ENCODE measurements at places on chromosomes 6 and 20.

- no peak for DNase-seq
Measured at GRCh38 chr6:11209369-11209768, 23.1 kb downstream of the NEDD9 start.

- DNase-seq, result no peak
Measured at GRCh38 chr20:15248618-15249395, 911.4 kb upstream of the FLRT3 start.

DNA sequence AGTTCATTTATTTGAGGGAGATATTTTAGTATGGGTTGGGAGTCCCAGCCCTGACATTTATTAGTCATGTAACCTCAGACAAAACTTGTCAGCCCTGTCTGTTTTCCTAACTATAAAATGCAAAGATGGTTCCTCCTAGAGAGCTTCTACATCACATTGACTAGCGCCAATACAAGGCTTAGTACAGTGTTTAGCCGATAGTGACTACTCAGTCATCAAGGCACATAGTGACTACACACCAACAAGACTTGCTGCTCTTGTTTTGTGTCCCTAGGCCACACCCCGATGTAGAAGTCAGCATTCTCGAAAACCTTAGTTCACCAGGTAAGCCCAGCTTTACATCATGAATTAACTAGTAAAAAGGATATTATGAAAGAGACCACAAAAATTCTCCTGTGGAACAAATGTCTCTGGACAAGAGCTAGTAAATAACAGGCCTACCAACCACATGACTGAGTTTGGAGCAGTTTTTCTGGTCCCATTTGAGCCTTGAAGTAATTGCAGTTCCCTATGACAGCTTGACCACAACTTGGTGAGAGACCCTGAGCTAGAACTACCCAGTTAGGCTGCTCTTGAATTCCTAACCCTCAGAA is 68.8 kb downstream of the PFDN4 start:
- no peak for DNase-seq

DNA sequence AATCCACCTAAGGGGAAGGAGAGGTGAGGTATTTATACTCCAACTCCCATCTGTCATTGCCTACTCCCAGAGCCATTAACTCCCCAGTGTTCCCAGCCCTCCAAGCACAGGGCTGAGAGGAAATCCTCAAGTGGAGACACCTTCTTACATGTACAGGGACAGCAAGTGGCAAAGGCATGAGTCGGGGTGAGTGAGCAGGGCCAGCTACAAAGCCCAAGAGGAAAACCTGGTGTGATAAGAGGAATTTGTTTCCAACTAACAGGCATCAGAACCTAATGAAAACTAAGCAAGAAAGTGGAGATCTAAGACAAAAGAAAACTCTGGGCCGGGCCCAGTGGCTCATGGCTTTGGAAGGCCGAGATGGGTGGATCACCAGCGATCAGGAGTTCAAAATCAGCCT is 70.0 kb upstream of the SRSF6 start:
- no peak for DNase-seq

DNA sequence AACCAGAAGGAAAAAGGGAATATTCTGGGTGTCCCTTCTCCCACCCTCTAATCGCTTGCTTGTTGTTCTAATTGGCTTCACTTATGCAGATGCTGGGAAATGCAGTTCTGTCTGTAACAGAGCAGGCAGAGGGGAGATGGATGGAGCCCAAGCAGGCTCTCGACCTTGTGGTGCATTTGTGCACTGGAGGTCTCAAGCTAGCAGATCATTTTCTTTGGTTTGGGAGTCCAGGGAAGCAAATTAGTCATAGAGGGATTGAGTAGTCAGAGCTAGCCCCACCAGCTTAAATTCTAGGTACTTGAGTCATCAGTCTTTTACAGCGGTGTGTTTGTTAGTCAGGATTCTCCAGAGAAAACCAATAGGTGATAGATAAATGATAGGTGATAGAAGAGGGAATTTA is 234.7 kb upstream of the ECI2 start:
- DNase-seq, result no peak

GRCh38 chr20:34736106-34736735 is 32.1 kb downstream of the TP53INP2 start:
- no peak for DNase-seq

- peak; percentile 87 for DNase-seq
Measured at GRCh38 chr6:108782179-108783041, 65.8 kb upstream of the ARMC2 start.

- no peak for DNase-seq
Measured at GRCh38 chr6:41182069-41183034, 18.6 kb downstream of the TREML2 start.

DNA sequence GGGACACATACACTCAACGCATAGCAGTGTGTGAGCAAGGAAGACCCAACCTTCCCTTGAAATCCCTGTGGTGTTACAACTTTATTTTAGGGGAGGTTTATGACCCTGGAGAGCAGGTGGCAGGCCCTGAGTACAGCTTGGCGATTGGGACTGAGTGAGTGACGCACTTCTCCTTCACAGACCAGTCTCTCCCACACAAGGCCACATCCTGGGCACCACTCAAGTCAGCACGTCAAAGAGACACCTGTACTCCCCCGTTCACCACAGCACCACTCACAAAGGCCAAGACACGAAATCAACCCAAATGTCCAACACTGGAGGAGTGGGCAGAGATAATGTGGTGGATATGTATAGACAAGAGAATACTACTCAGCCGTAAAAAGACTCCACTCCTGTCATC is 57.0 kb upstream of the FRMD1 start:
- no peak for DNase-seq

DNA sequence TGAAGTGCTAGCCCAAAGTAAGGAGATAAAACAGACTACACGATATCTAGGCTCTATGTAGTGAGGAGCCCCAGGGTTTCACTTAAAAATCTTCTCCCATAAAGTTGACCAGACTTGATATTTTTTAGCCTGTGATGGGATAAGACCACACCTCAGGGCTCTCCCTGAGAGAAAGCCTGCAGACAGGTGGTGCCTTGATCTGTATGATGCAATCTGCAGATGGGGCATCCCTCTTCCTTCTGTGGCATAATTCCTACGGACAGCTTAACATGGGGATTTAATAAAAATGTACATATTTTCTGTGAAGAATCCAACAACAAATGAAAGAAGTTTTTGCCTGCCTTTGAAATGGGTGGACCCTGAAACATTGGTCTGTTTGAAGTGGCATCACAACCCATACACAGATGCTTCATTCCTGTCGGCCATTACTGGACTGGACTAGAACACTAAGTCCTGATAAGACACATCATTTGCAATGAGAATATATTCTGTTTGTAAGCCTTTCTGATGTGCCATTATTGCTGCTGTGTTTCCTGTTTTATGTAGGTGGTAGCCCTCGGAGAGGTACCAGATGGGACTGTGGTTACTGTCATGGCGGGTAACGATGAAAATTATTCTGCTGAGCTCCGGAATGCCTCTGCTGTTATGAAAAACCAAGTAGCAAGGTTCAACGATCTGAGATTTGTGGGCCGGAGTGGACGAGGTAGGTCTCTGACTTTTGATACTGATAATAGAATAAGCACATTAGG is 53.8 kb upstream of the SUPT3H start:
- DNase-seq, result no peak

DNA sequence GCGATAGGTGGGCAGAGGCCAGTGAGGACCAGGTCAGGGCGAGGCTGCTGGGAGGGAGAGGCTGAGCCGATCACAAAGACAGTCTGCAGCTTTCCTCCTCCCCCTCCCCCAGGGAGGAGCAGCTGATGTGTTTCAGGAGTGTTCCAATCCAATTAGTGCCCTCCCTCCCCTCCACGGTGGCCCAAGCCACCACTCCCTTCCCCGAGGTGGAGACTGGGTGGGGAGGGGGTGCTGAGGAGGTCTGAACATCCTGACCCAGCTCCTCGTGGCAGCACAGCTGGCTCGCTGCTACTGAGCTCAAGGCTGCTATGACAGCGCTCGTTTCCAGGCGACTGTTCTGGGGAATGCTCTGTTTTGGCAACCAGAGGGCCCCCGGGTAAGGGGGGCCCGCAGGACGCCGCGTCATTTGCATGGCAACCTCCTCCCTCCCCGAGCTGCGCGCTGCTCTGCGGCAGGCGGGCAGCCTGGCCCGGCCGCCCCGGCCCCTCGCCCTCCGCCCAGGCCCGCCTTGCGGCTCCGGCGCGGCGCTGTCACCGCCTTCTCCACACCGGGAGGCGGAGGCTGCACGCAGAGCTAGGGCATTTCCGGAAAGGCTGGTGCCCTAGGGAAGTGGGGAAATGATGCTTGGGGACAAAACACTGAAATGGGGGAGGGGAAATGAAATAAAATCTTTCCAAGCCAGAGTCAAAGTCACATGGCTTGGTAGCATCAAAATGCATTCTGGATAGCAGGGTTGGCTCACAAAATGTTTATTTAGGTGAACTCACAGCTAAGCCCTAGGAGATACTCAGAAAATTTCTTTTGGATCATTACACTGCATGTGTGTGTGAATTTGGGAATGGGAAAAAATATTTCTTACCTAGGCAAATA is 67.4 kb upstream of the PIM1 start:
- peak; percentile 84 for DNase-seq

DNA sequence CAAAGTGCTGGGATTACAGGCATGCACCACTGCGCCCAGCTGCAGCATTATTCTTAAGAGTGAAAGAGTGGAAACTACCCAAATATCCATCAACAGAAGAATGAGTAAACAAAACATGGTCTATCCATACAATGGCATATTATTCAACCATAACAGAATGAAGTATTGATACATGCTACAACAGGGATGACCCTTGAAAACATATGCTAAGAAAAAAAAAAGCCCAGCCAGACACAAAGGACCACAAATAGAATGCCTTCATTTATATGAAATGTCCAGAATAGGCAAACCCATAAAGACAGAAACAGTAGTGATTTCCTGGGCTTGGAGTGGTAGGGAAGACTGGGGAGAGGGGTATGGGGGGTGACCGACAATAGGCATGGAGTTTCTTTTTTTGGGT is 7.1 kb downstream of the TUBB2B start:
- no peak for DNase-seq

DNA sequence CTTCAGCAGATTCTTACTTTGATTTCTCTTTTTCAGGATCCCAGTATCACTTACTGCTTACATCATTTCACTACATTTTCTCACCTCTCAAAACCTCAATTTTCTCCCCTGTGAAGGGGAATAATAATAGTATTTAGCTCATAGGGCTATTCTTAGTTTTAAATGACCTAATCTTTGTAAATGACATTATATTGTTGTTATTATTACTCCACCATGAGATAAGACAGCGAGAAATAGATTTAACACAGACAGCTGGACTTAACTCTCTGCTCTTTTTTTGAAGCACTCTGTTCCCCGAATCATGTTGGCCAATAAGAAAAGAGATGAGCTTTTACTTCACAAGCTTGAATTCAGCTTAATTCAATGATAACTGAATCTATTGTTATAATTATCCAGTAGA is 108.5 kb upstream of the QKI start:
- DNase-seq, result no peak

DNA sequence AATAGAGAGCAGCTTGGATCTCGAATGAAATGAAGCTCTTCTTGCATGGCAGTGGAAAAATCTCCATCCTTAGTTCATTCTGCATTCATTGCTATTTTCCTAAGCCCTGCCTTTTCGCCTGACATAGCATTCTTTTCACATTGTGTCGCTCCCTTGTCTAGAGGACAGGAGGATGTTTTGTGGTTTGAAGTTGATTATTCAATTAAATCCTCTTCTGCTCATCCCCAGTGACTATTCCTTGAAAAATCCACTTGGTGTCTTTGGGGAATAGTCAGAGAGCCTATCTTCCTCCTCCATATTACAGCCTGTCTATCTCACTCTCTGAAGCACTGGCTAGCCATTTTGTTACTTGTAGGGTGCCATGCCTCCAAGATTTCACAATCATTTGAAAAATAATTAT is 161.2 kb downstream of the KLHL32 start:
- DNase-seq, result no peak

GRCh38 chr20:44080064-44080463 is 106.9 kb downstream of the JPH2 start:
- no peak for DNase-seq

- peak; percentile 88 for DNase-seq
Measured at GRCh38 chr6:24402697-24403500, at the start of gene MRS2. Gene MRS2, plus strand, starts transcription at chr6:24402936. Its CDS starts 111 bp downstream, at chr6:24403047.

- no peak for DNase-seq
Measured at GRCh38 chr6:137045222-137045789, 541 bp upstream of the IL20RA start.
